ENCODE measurements at places on chromosomes 16 and 17.

GRCh38 chr17:44219616-44220212, at the start of gene UBTF:
Gene UBTF, minus strand, starts transcription at chr17:44219675. Its CDS starts 1,446 bp downstream, at chr17:44218229.
- no peak for DNase-seq

DNA sequence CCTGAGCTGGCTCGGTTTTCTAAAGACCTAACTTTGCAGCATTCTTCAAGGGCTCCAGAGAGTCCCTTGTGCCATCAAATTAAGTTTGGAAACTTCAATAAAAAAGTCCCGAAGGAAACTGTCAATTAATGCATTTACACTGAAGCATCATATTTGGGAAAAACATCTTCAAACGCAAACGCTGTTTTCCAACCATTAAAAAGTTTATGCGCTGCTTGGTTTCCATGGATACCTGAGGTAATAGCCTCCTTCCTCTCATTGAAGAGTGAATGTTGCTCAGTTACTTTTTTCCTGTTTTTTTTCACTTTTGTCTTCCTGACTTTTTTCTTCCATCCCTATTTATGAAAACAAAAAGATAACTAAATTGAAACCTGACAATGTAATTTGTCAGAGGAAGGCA, 399.1 kb downstream of the MAF start:
- DNase-seq, result no peak

GRCh38 chr16:31050280-31051030, 17.1 kb downstream of the STX4 start:
- DNase-seq, result no peak

GRCh38 chr16:27232061-27232900, 29.0 kb downstream of the KDM8 start:
- DNase-seq, result no peak

DNA sequence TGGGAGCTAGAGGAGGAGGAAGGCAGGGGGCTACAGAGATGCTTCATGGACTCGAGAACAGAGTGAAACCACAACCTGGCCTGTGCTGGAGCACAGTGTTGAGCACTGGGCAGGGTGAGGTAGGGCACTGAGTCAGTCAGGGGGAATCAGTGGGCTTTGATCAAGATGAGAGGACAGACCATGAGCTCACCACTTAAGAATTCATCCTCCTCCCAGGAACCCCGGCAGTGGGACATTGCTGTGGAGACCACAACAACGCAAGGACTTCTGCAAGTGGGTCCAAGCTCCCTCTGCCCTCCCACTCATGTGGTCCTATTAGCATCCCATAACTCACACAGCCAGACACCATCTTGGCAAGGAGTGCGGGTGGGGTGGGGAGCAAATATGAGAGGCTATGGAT, 1.7 kb upstream of the CES5A start:
- no peak for DNase-seq

GRCh38 chr16:47395733-47396498, 64.9 kb downstream of the ITFG1 start:
- no peak for DNase-seq

DNA sequence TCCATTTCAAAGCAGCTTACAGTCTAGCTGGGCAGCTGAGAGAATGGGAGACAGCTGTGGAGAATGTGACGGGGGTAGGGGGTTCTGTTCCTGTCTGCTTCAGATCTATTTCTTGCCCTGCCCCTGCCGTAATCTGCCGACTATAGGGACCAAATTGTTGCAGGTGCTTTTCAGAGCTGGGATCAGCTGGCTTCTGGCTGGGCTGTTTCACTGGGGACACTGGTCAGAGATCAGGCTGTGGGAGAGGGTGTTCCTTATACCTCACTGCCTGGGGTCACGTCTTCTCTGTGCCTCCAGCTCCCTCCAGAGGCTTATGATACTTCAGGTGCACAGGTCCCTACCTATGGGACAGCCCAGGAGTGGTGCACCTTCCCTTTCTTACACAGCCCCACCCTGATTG, 514.9 kb upstream of the GOT2 start:
- no peak for DNase-seq

GRCh38 chr16:2520784-2521531, 787 bp downstream of the AMDHD2 start:
- DNase-seq, result no peak

DNA sequence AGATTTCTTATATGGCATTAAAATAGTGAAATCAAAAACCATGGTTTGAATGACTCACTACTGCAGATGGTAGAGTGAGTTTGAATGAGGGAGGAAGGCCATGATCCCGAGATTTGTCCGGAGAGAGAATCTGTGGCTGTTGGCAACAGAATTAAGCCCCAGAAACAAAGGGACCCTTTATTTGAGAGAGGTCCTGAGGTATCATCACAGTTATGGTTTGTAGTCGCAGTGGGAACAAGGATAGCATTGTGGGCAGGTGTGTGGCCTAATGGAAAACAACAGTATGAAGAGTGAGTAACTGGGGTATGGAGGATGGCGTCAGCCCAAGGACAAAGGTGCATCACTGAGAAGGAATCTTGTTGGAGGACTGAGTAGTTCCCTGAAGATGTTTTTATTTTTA, 8.5 kb upstream of the ZFP3 start:
- no peak for DNase-seq

DNA sequence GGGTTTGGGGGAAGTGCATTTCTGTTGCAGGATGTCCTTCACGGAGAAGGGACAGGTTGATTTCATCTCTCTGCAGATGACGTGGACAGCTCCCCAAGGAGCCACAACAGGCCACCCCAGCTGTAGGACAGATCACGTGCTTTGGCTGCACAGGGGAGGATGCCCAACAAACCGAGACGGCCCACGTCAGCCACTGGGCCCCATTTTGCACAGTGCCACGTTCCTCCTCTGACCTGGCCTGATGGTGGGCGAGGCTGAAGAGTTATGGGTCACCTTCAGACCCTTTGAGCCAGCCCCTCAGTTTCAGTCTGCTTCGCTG, 9.0 kb upstream of the RHBDL3 start:
- no peak for DNase-seq

DNA sequence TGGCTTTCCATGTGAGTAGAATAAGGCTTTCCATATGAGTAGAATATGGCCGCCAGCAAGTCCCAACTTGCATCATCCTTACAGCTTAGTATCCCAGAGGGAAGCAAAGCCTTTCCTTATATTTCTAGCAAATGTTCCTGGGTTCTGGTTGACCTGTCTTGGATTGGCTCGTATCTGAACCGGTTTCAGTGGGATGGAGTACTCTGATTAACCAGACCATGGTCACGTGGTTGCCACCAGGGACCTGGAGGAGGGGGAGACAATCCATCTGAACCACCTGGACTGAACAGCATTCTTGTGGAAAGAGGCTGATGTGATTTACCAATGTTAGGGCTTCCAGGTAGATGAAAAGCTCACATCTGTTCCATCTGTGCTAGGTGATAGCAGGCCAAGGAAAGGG, 89.0 kb downstream of the SHISA6 start:
- DNase-seq, result no peak

DNA sequence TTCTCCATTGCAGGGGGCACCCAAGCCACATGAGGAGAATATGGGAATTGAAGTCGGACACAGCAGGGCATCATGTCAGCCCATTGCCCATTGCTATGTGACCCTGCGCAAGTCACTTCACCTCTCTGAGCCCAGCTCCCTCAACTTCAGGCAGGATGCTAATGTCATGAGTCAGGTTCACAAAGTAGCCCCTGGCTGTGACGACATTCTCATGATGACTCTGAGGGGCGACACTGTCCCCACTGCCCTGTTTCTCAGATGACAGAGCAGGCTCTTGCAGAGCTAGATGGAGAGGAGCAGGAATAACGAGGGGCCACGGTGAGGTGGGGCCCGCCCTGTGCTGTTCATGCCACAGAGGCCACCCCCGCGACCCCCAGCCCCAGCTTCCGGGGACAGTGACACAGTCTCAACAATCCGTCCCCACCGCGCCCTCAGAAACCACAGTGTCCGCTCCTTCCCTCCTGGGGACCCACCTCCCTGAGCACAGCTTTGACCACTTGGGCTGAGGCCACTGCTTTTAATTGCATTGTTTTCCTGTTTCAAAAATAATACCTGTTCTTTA, 13.2 kb upstream of the ZNF469 start:
- no peak for DNase-seq

DNA sequence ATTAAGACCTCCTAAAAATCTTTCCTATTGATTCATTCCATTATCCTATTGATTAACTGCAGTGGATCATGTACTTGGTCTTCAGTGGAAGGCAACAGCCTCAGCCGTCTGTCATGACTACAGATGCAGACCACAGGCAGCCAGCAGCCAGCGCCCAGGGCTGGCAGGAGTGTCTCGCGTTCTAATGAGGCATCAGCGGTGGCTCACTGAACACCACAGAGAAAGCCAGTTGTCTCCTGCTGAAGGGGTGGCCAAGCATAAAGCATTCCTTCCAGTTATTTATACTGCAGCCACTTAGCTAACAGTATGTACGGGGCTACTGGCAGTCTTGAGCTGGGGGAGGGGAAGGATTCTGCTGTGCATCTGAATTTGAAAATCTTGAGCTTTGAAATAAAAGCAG, 214.3 kb downstream of the IRX3 start:
- DNase-seq, result no peak

GRCh38 chr16:30929167-30929566, 5.8 kb downstream of the FBXL19 start:
- no peak for DNase-seq

DNA sequence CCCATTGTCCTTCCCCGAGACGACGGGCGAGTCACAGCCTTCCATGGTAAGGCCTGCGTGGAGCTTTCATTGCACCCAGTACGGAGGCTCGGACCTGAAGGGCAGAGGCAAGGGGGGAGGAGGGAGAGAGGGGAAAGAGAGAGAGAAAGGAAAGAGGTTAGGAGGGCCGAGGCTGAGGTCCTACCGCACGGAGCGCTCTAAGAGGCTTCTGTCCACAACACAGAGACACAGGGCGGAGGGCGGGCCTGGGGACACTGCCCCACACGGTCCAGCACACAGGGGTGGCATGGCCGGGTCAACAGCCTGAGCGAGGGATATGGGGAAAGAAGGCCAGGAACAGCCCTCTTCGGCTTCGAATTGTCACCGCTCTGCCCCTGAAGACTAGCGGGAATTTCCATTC, 87.8 kb downstream of the ZFHX3 start:
- DNase-seq, result no peak

GRCh38 chr17:12731839-12732238, 57.5 kb upstream of the ARHGAP44 start:
- DNase-seq, result no peak

- DNase-seq, result no peak
Measured at GRCh38 chr17:81923302-81924260, 4.0 kb downstream of the MAFG start.

DNA sequence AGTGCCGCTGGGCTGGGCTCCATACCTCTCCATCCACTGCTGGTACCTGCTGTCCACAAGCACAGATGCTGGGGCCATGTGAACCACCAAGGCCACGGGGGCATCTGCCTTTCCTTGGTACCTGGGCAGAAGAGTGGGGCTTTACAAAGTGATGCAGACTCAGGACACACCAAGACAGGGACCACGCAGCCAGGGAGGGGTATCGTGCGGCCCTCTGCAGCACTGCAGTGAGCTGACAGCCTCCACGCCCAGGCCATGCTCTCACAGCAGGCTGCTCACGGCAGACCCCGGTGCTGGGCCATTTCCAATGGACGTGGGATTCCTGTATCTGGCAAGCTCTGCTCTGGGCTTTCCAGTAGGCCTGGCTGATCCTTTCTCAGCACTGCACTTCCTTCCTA, 14.4 kb downstream of the ELAC2 start:
- DNase-seq, result no peak

DNA sequence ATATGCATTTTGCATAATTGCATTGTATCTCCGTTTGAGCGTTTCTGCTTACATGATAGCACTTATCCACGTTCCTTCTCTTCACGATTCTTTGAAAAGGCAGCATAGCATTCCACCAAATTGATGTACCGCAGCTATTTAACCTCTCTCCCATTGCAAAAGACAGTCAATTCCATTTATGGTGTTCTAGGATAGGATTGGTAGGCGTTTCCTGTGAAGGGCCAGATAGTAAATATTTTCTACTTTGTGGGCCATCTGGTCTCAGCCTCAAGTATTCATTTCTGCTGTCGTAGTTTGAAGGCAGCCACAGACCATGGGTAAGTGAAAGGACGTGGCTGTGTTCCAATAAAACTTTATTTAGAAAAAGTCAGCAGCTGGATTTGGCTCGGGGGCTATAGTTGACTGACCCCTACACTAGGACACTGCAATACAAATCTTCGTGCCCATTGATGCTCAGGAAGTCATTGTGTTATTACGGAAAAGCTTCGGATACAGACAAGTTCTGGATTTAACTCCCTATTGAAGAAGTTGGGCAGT, 10.1 kb downstream of the SNX29 start:
- DNase-seq, result no peak

GRCh38 chr17:78808163-78808562, 26.1 kb upstream of the CYTH1 start:
- DNase-seq, result no peak

- DNase-seq, result no peak
Measured at GRCh38 chr16:55039511-55039910, 108.8 kb downstream of the IRX5 start.

GRCh38 chr17:8386841-8387240, 3.8 kb upstream of the RPL26 start:
- DNase-seq, result no peak

DNA sequence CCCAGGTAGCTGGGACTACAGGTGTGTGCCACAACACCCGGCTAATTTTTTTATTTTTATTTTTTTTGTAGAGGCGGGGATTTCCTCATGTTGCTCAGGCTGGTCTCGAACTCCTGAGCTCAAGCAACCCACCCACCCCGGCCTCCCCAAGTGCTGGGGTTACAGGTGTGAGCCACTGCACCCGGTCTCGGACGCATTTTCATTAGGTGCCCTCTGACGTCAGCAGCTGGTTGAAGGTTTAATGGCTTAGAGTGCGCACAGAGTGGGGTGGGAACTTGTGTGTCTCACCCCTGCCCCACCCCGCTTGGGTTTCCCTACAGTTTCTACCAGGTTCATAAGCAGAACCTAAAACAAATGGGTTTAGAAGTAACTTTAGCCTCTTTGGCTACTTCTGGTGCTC, 109.0 kb downstream of the N4BP1 start:
- DNase-seq, result no peak

DNA sequence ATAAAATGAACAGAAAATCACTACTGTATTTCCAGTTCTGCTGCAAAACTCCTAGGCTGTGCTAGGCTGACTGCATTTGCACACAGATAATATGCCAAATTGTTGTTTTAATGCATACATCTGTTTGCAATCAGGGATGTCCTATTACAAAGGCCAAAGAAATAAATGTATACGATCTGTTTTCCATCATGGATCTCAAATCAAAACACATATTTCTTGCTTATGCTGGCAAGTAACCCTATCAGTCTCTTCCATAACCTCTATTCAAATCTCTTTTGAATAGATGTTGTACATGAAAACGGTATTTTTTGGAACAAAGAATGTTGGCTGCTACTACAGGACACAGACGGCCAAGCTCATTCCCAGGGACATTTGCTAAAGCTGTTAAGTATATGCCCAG, 56.6 kb downstream of the DUSP14 start:
- no peak for DNase-seq

DNA sequence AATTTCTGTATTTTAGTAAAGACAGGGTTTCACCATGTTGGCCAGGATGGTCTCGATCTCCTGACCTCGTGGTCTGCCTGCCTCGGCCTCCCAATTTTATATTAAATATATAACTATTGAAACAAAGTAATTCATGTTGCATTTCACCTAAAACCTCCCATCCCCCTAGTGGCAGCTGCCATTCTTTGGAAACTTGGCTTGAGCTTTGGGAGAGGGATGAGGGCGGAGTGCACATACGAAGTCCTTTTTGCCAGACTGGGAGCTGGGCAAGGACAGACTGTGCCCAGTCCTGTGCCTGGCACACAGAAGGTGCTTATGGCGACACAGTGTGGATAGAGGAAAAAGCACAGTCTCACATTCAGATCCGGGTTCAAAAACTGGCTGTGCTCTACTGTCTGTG, 83.8 kb downstream of the NETO2 start:
- no peak for DNase-seq

Measured in epithelial cell of proximal tubule (primary cell).